ENCODE measurements at places on chromosomes 1 and 21.
A peak's percentile ranks its signal among the peaks of the same experiment; 100 is the strongest.

DNA sequence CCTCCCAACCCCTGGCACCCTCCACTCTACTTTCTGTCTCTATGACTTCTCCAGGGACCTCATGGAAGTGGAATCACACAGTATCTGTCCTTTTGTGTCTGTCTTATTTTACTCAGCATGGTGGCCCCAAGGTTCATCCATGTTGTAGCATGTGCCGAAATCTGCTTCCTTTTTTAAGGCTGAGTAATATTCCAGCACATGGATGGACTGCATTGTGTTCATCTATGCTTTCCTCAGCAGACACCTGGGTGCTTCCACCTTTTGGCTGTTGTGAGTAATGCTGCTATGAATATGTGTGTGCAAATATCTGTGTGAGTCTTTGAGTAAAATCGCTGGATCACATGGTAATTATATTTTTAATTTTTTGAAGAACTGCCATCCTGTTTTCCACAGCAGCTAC, 1.6 kb upstream of the PFKL start:
- peak; percentile 19 for DNase-seq

GRCh38 chr1:89704014-89704413, 71.1 kb downstream of the LRRC8C start:
- no peak for DNase-seq

- DNase-seq, result peak; percentile 53
Measured at GRCh38 chr1:186896211-186896610, 67.5 kb downstream of the PLA2G4A start.

DNA sequence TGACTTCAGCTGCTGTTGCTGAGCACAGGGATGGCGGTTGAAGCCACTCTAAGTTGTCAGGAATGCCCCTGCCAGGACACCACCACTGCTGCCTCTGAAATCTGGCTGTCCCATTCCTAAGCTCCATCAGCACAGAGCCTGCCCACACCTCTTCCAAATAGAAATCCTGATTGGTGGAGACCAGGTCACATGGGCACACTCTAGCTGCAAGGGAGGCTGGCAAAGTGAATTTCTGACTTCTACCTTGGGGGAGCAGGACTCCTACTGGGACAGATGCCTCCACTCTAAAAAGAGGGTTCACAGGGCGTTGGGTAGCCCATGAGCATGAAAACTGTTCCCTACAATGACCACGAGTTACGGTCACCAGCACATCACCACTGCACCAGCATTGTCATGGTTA, 83.8 kb upstream of the TARDBP start:
- no peak for DNase-seq

DNA sequence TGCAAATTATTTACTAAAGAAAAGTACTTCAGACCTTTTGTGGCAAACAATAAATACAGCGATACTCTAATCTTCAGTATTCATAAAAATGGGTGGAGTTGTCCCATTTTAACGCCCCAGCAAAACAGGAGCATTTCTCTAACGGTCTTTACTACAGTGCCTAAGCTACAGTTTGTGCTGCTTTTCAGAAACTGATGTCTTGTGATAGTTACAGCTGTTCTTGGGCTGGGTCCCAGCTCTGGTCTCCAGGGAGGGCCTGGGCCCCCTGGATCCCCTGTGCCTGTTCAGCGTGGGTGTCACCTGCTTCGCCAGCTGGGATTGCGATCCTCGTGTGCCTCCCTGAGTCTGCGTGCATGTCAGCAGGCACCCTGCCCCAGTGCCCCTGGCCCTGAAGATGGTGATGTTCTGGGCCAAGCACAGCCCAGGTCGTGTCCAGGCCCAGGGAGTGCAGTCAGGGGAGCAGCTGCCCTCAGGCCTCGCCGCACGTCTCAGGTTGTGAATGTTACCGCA, 64.0 kb upstream of the DIP2A start:
- no peak for DNase-seq
